ENCODE measurements at places on chromosomes 16 and 17.

- no peak for DNase-seq
Measured at GRCh38 chr16:58187665-58188421, 10.1 kb downstream of the CSNK2A2 start.

- no peak for DNase-seq
Measured at GRCh38 chr16:11620243-11621003, 33.7 kb upstream of the LITAF start.

- no peak for DNase-seq
Measured at GRCh38 chr17:71948703-71949422, 172.0 kb upstream of the SOX9 start.

- no peak for DNase-seq
Measured at GRCh38 chr17:75844530-75845057, 390 bp upstream of the UNC13D start.

DNA sequence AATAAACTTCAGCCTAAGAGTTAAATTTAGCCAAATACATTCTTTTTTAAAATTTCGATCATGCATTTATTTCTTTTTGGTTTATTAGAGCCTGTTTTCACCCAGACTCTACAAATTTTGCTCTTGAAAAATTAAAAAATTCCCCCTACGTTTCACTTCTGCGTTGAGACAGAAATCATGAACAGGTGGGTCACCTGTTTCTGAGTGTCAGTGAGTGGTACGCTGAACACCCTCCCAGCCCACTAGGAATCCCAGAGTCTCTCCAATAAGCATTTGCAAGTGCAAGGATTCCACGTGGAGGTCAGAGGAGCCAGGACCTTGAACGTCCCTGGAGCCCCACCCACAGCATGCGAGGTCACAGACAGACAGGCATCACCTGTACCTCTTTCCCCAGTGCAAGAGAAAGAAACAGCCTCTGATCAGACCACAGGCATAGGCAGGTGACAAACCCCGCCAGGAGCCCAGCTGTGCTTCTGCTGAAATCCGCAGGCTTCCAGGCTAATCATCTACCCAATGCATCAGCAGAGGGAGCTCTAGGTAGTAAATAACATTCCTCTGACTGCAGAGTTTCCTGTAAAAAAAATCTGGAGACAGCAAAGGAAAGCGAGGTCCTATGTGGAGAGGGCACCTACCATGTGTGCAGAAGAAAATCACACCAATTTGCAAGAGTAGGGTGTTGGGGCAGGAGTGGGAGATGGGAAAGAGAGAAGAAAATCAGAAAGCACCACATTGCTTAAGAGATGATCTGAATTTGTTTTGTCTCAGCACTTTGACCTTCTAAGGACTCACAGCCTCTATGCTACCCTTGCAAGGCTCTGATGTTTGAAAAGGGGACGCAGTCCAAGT is 5.9 kb upstream of the XYLT1 start:
- DNase-seq = no peak

DNA sequence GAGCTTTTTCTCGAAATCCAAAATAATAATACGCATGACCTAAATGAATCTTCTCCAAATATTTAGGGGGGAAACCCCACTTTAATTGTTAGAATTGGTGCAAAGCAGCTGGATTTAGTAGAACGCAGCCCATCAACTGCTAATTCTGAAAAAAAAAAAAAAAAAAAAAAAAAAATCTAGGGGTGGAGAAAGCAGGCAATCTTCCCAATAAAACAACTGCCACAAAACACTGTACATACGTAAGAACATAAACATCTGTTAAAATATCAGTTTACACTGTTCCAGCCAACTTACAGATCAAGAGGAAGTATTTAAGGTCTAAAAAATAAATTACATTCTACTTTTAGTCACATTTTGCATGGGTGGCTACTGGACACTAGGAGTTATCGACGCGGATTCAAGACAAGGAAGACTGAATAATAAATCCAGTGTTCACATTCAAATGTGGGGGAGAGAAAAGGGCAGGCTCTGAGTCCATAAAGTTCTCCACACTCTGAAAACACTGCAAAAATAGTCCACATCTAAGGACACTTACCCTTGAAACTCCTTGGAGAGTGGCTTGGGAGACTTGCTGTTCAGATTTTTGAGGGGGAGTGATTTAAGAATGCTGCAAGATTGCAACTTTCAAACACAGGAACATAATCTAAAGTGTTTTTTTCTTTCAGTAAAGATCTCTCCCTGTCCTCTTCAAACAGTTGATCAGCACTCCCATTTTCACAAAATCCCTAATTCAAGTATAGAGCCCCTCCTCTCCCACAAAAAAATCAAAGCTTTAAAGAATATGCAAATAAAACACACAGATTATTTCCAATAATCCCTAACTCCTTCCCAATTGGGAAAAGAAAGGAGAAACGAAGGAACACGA is 1.3 kb downstream of the APPBP2 start:
- DNase-seq = no peak

- no peak for DNase-seq
Measured at GRCh38 chr17:36687736-36688135, 86.4 kb downstream of the MRM1 start.

DNA sequence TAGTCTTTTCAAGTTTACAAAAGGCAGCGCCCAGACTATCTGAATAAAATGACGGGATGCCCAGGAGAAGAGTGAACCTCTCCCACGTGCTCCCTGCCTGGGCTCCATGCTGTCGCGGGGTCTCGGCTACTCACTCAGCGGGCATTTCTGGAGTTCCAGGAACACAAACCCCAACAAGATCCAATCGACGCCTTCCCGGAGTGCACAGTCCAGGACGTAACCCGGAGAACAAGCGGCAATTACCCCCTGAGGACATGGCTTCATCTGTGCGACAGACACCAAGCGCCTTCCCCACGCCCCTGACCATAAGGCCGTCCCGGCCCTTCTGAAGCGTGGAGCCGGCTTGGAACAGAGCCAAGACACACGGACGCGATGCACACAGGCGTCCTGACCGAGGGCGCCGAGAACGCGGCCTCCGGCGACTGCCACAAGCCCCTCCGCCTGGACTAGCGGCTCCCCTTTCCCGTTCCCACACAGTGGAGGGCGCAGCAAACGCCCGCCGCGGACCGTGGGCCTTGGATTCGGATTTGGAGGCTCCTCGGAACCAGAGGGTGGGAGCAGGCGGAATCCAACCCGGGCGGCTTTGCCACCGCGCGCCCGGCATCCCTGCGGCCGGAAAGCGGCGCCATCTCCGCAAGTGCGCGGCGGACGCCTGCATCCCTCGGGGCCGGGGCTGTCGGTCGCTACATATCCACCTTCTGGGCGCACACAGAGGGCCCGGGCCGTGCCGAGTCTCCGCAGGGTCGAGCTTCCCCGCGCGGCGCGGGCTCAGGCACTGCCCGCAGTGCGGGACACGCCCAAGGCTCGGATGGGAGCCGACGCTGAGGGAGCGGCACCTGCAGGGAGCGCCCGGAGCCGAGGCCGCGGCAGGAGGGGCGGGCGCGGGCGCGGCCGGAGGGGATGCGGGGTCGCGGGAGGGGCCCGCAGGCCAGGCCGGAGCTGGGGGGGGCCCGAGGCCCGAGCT is 725 bp downstream of the ABCA3 start:
- DNase-seq = no peak

- no peak for DNase-seq
Measured at GRCh38 chr17:77836557-77837041, 121.9 kb upstream of the TNRC6C start.

- DNase-seq = no peak
Measured at GRCh38 chr17:82475458-82475857, 16.9 kb downstream of the NARF start.

DNA sequence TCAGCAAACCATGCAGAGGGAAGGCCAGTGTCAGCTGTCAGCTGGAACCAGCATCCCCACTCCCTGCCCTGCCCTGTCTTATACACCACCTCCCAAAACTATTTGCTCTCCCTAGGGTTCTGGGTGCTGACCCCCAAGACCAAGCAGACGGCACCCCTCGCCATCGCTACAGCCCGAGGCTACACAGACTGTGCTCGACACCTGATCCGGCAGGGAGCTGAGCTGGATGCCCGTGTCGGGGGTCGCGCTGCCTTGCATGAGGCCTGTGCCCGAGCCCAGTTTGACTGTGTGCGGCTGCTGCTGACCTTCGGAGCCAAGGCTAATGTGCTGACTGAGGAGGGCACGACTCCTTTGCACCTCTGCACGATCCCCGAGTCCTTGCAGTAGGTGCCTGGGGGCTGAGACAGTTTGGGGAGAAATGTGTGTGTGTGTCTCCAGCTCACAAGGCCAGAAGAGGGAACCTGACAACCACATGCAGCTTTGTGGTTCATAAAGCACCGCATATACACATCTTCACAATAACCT is 1.5 kb downstream of the ASB16 start:
- no peak for DNase-seq

GRCh38 chr17:11082559-11082958 is 158.5 kb upstream of the SHISA6 start:
- DNase-seq = no peak

- no peak for DNase-seq
Measured at GRCh38 chr17:63277629-63278028, 168.5 kb downstream of the CYB561 start.

DNA sequence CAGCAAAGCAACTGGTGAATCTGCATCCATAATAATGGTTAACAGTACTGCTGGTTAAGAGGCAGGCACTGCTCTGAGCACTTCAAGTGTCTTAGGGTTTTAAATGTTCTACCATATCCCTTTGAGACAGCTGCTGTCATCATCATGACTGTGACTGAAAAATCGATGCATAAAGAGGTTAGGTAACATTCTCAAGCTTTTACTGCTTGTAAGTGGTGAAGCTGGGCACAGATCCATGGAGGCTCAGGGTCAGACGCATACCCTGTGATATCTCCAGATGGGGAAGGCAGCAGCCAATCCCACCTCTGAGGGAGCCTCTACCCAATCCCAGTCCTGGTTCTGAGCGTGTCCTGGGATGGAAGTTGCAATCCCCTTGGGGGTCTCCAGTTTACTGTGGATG is 57.6 kb upstream of the SOX9 start:
- DNase-seq = no peak

DNA sequence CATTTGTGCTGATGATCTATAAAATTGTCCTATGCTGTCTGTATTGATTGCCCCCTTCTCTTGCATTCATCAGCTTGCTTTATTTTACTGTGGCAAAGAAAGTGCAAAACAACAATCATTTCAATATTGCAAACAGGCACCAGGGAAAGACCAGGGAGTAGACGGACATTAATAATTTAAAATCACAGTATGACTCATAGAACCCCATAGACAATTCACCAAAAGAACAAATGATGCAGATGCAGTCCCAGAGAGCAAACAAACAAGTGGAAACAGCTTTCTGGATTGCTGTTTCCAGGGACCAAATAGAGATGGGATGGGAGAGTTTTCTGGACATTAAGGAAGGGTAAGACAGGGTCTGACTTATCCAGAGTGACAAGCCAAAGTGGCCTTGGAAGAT is 70.1 kb downstream of the ABCC12 start:
- no peak for DNase-seq

DNA sequence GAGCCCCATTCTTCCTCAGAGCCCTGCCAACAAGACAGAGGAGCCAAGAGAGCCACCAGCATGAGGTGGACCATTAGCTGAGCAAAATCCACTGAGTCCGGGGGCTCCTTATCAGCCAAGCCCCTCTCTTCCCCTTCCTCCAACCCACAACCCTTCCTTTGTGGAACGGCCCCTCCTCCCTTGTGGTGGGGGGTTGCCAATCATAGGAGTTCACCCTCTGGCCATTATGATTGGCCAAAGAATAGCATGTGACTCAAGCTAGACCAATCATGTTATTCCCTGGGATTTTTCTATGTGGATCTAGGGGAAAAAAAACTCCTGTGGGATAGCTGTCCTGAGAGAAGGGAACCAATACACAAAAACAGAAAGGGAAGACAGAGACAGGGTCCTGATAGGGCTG is 120.5 kb downstream of the C16orf95 start:
- no peak for DNase-seq

GRCh38 chr17:68775318-68775717 is 174.2 kb upstream of the FAM20A start:
- DNase-seq = no peak

GRCh38 chr17:5234645-5235576 is at the start of gene SCIMP:
Gene SCIMP, minus strand, starts transcription at chr17:5234860. Its CDS starts 105 bp downstream, at chr17:5234755.
- DNase-seq = no peak

GRCh38 chr16:87828071-87828906 is 41.0 kb downstream of the SLC7A5 start:
- DNase-seq = no peak

DNA sequence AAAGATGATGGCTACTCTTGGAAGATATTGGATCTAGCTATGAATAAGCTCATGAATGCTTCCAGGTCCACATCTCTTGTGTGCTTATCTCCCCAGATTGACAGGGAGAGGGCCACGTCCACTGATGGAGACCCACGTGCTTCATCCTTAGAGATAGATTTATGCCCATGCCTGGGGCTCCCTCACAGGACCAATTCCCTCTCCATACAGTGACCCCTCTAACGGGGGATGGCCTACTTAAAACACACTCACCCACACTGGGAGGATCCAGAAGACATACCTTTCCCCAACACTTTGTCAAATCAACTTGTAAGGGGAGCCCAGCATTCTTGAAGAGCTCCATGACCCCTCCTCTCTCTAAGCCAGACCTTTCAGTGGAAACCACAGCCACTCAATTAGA is 169.7 kb upstream of the CDH5 start:
- DNase-seq = no peak

DNA sequence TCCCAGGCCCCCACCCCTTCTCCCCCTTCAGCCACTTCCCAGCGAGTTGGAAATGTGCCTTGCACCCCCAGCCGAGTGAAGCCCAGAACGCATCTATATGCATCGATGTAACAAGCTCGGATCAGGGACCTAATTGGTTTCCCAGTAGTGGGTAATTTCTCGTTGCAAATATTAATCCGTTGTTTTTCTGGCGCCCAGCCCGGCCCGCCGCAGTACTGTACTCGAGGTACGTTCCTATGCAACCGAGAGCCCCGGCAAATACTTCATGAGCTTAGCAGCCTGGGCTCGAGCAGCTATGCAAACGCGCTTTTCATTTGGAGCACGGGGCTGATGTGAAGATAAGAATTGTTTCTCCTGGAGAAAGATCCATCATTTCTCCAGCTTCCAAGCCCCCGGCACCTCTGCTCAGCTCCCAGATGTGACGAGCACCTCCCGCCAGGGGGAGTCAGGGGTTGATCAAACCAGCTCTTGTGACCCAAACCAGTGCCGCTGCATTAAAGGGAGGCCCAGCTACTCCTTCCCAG is 229.8 kb downstream of the KATNIP start:
- DNase-seq = no peak

DNA sequence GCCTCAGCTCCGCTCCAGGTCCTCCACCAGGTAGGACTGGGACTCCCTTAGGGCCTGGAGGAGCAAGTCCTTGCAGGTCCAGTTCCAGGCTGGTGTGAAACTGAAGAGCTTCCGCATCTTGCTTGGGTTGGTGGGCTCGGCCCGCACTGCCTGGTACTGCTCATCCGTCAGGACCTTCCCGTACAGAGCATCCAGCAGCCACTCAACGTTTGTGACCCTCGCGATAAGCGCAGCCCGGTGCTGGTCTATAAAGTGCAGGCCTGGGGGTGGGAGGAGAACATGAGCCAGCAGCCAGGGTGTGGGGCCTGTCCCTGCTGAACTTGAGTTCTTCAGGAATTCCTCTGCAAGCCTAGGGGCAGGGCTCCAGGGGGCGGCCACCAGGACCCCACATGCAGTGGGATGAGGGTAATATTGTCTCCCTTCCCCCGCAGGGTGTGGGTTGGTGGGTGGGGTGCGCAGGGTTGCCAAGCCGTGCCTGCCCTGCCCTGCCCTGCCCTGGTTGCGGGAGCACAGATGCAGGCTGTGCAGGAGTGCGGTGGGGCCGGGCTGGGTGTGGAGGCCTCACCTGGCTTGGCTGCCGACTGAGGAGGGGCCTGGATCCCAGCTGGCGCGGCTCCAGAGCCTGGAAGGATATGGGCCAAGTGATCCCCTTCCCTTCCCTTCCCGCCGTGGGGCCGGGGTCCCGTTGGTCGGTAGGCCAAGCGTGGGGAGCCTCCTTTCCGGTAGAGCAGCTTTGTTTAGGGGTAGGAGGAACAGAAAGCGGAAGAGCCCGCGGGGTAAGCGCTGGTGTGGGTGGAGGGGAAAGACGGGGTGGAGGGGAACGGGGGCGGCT is 762 bp downstream of the PYCARD start:
- DNase-seq = no peak
